ENCODE measurements at places on chromosomes 1 and 21.

DNA sequence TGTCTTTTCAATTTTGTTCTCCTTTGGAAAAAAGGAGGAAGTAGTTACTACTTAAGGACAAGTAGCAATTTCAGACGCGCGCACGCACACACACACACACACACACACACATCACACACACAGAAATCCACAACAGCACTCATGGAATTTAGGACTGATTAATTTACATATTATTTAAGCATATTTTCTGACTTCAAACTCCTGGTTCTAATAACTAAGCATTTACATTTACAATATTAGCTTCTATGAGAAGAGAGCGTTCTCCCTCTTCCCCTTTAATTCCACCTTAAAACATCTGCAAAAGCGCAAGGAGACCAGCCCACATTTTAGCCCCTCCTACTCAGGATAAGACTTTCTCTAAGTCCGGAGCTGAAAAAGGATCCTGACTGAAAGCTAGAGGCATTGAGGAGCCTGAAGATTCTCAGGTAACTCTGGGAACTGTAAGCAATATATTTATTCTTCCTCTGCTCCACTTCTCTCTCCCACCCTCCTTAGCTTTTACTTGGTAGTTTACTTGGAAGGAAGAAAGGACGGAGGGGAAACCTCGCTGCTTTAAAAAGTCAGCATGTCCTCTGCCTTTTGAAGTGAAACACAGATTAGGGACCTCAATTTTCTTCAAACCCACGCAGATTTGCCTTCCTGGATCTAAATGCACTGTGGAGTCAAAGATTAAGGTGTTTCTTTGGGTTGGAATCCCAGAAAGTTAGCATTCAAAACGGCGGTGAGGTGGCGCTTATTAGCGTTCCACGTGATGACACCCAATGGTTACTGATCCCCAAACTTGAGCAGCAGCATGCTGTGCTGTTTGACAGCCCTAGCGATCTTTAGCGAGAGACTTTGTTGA is at the start of gene PLA2G4A:
Gene PLA2G4A (plus strand): TSS at position 339 of the 844 bp plus-strand sequence. CDS start 25,406 bp downstream, outside the sequence.
- no peak for DNase-seq

- DNase-seq, result no peak
Measured at GRCh38 chr1:180888870-180889269, 23.8 kb upstream of the KIAA1614 start.

- no peak for DNase-seq
Measured at GRCh38 chr21:27101523-27101922, 134.6 kb upstream of the ADAMTS5 start.

DNA sequence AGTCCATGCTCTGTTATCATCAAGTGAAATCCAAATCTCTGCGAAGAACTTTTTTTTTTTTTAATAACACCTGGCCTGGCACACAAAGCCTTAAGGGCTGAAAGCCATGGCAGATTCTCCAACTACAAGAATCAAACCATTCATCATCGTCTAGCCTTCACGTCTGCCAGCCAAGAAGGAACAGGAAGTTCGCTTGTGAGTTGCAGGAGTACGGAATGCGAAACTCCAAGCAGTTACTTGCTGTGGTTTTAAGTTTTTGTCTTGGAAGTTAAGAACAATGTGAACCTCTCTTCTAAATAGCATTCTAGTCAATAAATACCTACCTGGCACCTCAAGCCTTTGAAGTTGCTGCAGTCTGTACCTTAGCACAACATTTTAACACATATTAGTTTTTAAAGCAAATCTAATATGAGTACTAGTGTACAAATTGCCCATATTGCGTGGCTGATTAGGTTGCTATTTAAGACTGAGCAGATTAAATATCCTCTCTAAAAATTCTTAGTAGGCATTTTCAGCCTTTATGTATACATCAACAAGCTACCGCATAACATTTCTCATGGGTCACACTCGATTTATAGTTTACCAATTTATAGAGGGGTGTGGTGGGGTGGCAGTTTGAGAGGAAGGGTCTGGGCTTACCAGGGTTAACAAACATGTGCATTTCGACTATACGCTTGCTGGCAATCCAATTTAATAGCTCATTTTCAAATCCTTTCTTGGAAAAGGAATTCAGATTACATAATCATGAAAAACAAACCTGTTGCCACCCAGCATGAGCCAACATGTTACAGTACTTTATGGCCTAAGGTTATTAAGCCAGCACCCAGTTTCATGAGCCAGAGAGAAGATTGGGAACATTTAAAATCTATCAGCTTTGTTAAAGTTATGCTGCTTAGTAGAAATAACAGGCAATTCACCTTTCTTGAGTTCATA is 22.2 kb upstream of the PTPN14 start:
- no peak for DNase-seq

- no peak for DNase-seq
Measured at GRCh38 chr1:236391008-236391407, 3.1 kb upstream of the EDARADD start.

GRCh38 chr1:151222130-151222529 is 23.8 kb downstream of the PIP5K1A start:
- DNase-seq, result no peak

GRCh38 chr1:228393268-228393701 is 13.3 kb downstream of the TRIM11 start:
- no peak for DNase-seq

GRCh38 chr1:158007667-158008386 is 14.4 kb downstream of the KIRREL1 start:
- DNase-seq, result no peak

DNA sequence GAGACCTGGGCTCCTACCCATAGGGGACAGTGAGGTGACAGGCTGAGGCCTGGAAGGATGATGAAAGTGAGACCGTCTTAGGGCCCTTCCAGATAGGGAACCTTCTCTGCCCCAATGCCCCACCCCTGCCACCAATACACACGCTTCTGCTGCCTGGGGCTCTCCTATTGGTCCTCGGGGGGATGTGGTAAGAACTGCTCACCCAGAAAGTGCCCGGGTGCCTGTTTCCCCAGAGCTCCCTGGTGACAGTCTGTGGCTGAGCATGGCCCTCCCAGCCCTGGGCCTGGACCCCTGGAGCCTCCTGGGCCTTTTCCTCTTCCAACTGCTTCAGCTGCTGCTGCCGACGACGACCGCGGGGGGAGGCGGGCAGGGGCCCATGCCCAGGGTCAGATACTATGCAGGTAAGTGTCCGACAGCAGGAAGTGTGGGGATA is 948 bp downstream of the SEMA4A start:
- no peak for DNase-seq

DNA sequence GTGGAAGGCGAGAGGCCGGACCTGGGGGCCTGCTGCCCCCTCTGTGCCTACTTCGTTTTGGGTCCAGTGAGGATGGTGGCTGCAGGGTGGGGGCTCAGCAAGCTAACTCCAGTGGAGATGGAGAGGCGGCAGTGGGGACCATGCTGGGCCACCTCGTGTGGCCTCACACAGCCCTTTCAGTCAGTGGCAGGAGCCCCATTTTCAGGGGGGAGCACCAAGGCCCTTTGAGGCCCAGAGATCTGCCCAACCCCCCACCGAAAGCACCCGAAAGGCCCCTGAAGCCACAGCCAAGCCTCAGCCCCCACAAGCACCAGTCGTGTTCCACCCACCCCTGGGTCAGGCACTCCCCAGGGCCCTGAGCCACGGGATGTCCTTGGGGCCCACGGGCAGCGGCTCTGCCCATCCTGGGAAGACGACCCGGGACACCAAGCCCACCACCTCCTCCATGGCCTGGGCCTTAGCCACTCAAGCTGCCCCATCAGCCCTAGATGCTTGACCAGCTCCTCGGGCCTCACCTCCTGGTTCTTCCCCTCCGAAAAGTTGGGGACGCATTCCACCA is 345 bp downstream of the FTCD start:
- DNase-seq, result no peak

DNA sequence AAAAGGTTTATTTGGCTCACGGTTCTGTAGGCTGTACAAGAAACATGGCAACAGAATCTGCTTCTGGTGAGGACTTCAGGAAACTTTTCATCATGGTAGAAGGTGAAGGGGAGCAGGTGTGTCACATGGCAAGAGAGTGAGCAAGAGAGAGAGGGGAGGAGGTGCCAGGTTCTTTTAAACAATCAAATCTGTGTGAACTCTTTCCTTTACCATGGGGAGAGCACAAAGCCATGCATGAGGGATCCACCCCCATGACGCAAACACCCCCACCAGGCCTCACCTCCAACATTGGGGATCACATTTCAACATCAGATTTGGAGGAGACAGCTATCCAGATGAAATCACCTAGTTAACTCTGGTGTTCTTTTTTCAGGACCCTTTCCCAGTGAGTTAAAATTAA is 103.6 kb downstream of the GALNT2 start:
- no peak for DNase-seq

- DNase-seq, result no peak
Measured at GRCh38 chr1:116993286-116993685, 8.3 kb upstream of the CD101 start.

- DNase-seq, result no peak
Measured at GRCh38 chr1:204261746-204262505, 48.1 kb upstream of the GOLT1A start.

- no peak for DNase-seq
Measured at GRCh38 chr1:247212627-247213617, 41.1 kb upstream of the ZNF124 start.

- DNase-seq, result no peak
Measured at GRCh38 chr1:43144237-43144636, 27.9 kb downstream of the EBNA1BP2 start.

DNA sequence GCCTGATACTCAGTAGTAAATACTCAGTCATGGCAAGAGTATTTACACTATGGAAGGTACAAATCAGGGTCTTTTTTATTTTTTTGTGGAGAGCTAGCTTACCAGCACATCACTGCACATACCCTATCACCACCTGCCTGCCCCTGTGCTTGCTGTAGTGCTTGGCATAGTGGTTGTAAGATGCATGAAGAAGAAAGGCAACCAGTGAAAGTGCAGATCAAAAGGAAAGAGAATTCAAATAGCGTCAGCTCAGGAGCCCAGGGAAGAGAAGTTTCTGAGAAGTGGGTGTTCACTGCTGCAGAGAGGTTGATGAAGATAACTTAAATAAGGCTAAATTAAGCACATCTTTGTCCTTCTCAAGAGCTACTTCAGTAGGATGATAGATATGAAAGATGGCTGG is 76.0 kb downstream of the DTL start:
- DNase-seq, result no peak

GRCh38 chr1:9269721-9270120 is 23.0 kb upstream of the SPSB1 start:
- DNase-seq, result no peak

DNA sequence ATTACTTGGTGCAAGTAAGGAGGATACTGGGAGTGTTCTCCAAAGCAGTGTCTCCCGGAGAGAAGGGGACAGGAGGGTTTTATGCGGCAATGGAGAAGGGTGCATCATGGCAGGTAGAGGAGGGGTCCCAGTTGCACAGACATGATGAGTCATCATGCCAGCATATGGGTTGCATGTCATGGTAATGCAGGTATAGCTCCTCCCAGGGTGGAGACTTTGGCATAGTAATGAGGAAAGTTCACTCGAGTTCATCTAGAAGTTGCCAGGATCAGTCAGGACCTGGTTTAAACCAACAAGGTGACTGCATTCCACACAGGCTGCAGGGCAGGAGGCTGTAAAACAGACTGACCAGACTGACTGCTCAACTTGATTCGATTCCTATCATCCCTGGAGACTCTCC is 355.7 kb upstream of the DUSP10 start:
- DNase-seq, result no peak

- DNase-seq, result peak; percentile 18
Measured at GRCh38 chr1:226990133-226990716, 50.1 kb downstream of the COQ8A start.

DNA sequence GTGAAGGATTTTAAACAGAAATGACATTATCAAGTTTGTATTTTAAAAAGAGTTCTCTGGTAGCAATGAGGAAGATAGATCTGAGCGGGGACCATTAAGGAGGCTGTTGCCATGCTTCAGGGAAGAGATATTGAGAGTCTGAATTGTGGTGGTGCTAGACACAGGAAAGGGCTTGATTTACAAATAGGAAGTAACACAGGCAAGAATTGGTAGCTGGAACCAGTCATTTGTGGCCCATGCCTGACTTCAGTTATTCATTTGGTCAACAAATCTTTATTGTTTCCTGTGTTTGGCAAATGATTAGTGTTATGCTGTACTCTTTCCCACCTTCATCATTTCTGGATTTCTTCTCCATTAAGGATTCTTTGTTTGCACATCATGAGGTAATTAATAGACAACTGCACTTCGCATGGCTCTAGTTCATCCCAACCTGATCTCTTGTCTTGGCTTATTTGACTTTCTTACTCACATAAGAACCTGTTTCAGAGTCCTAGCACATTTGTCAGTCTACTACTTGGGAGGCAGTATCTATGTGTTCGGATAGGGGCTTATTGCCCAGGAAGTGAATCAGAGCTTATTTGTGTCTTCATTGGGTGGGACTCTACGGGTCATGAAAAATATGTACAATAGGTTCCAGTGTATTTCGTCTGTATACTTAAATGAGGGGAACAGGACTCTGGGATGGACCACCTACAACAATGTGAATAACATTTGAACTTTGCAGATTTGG is 32.3 kb downstream of the EEIG2 start:
- no peak for DNase-seq

GRCh38 chr21:14923468-14923867 is 141.3 kb downstream of the NRIP1 start:
- no peak for DNase-seq

GRCh38 chr1:179094818-179095217 is 12.9 kb downstream of the TOR3A start:
- DNase-seq, result no peak

GRCh38 chr1:91795591-91796389 is 90.2 kb downstream of the TGFBR3 start:
- no peak for DNase-seq

DNA sequence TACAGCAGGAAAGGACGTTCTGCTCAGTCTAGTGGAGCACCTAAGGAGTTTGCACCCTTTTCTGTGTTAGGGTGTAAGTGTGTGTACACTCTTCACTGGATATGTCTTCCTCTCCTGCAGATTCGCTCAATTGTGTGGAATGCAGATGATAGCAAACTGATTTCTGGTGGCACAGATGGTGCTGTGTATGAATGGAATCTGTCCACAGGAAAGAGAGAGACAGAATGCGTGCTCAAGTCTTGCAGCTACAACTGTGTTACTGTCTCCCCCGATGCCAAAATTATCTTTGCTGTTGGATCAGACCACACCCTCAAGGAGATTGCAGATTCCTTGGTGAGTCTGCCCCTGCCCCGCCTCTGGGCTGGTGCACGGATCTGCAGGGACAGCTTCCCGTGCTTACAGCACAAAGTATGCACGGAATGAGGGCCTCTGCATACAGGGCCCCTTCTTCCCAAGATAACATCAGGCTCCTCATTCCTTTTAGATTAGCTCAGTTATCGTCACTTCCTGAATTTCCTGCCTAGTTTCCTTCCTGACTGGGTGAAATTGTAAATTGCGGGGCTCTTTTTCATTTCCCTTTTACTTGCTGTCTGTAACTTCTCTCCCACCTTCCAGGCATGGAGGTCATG is 34.6 kb downstream of the CFAP57 start:
- no peak for DNase-seq

- no peak for DNase-seq
Measured at GRCh38 chr1:170885551-170885950, 49.8 kb upstream of the MROH9 start.

- DNase-seq, result no peak
Measured at GRCh38 chr1:158124034-158124433, 56.7 kb upstream of the CD1D start.

- DNase-seq, result no peak
Measured at GRCh38 chr1:225865514-225865913, 16.7 kb downstream of the TMEM63A start.

GRCh38 chr1:235313931-235314678 is 13.9 kb downstream of the ARID4B start:
- no peak for DNase-seq

- DNase-seq, result no peak
Measured at GRCh38 chr1:29708796-29709703, 472.7 kb downstream of the PTPRU start.
